RWPE1 (cell line): ENCODE measurements at places on chromosomes 5 and 9.

GRCh38 chr9:124038790-124039633, 27.4 kb downstream of the LHX2 start:
- DNase-seq, result no peak

DNA sequence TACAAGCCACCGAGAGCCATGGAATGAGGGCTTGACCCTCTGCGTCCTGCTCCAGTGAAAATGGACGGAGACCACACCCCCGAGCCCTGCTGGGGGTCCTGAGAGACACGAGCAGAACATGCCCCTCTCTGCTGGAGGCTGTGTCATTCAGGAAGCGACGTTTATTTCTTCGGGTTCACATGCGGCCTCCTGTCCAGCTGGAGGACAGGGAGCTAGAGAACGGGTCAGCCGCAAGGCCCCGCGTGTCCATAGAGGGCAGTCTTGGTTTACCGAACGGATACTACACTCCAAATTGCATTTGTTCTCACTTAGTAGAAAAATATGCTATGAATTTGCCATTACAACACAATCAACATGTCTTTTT, 36.1 kb downstream of the MRPL36 start:
- DNase-seq, result peak; percentile 64

DNA sequence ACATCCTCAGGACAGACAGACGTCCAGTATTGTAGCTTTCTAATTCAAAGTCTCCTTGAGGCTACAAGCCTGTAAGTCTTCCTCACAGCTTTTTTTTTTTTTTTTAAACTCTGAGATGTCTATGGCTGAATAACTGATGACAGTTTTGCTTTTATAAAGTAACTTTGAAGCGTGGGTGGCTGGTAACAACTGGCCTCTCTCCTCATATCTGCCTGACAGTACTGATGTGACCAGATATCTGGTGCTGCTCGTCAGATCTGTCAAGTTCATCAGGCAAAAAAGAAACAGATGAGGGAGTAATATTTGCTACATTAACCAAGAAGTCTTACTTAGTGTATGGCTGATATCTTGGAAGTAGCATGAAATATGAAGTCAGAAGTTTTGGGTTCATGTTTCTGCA, 72.6 kb downstream of the GDNF start:
- DNase-seq, result no peak

GRCh38 chr5:55576661-55577060, 41.9 kb upstream of the PLPP1 start:
- no peak for DNase-seq

DNA sequence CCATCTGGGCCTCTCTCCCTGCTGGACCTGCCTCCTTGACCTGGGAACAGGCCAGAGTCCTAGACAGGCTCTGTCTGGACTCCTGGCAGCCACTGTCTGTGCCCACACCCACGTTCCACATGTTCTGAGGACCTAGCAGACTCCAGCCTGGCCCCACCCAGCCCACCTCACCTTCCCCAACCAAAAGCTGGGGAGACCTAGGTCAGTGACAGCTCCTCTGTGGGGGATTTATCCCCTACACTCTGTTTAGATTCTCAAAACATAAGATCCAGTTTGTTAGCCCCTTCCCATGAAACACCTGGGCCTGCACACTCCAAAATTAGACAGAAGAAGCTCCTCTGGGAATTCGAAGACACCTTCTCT, 59.8 kb upstream of the ADAMTS2 start:
- DNase-seq, result no peak
